AG09309 (cell line): ENCODE measurements at places on chromosomes 1 and 21.

DNA sequence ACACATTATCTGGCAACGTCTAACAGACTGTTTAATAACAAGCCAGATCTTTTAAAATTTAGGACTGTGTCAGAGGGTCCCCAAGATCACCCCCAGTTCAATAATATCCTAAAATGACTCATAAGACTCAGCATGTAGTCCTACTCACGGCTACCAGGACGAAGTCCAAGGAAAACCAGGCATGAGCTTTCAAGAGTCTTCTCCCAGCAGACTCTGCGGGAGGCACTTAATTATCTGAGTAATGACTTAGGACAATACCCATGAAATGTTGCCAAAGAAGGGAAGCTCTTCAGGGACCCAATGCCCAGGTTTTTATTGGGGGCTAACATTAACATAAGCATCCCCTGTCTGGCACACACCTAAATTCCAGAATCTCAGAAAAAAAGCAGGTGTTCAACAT is 7.0 kb downstream of the HFM1 start:
- no peak for DNase-seq

DNA sequence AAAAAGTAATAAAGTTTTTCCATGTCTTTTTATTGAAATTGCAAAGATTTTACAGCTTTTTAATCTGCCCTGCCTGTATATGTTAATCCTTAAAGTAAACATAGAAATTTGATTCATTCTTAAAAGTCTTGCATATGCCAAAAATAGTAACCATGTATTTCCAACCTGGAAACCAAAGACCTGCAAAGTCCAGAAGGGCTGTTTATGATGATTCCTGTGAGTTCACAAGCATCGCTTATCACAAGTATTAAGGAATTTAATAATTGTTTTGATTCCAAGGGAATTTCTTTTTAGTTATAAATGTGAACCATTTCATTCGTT is 199.1 kb downstream of the PTPRC start:
- DNase-seq: no peak

DNA sequence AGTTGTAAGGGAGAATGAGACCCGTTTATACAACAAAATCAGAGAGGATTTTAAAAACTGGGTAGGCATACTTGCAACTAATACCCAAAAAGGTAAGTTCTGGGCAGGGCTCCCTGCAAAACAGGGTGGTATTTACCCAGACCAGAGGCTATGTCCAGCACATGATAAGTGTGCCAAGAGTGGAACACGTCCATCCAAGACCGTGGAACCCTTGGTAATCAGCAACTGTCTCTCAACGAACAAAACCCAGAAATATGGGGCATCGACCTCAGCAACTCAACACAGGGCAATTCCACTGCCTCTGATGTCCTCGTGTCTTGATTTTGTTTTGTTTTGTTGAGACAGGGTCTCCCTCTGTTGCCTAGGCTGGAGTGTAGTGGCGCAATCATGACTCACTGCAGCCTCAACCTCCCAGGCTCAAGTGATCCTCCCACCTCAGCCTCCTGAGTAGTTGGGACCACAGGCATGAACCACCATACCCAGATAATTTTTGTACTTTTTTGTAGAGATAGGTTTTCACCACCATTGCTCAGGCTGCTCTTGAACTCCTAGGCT is 26.7 kb upstream of the MX1 start:
- DNase-seq: no peak

- DNase-seq: no peak
Measured at GRCh38 chr1:178643349-178643748, 81.7 kb upstream of the RALGPS2 start.

DNA sequence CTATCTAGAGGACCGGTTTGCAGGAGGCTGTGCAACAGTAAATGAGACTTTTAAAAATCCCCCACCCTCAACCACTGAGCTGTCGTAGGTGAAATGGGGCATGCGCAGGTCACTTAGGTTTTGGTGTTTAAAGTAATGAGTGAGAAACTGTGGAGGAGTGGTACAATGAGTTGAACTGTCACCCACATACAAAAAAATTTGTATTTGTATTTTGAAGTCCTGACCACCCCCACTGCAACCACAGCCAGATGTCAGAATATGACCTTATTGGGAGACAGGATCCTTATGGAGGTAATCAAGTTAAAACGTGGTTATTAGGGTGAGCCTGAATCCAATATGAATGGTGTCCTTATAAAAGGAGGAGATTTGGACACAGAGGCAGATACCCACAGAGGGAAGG is 1.6 kb upstream of the IRF6 start:
- DNase-seq: no peak

- DNase-seq: no peak
Measured at GRCh38 chr1:85447006-85447943, 17.7 kb downstream of the DDAH1 start.

DNA sequence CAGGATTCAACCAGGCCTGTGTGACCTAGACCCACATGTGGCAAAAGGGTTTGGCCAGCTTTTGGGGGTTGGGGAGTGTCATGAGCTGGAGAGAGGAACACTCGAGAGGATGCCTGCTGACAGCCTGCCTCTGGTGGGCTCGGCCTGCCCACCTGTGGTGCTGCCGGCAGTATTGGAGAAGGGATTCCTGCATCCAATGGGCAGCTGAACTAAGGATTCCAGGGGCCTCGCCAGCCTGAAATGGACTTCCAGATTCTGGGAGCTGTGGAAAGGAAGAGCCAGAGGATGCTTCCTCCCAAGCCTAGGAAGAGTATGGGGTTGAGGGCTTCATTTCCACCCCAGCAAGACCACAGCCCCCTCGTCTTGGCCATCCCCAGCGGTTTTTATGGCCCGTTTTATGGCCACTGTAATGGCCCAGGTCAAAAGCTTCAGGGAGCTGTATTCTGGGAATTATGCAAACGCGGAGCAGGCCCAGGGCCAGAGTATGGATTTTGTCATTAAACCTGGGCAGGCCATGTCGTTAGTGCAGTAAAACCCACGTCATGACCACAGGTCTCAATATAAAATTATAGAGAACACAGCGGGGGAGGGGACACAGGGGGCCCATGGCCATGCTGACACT is 63.6 kb downstream of the TMEM53 start:
- DNase-seq: no peak

GRCh38 chr1:44684525-44684924 is 10.0 kb downstream of the ARMH1 start:
- DNase-seq: no peak

GRCh38 chr1:178262120-178262500 is 168.2 kb downstream of the RASAL2 start:
- no peak for DNase-seq

DNA sequence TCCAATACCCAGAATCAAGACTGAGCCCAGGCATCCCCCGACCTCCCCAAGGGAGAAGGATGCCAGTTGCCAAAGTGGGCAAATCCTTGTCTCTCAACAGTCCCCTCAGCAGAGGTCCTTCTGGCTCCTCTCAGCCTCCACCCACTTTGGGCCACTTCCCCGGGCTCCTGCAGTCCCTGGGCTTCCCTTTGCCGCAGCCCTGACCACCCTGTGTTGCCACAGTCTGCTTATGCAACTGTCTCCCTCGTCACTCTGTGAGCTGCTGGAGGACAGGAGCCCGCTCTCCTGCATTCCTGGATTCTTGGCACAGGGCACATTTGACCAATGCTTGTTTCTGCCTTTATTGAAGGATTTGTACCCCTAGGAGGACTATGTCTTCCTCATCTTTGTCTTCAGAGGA is 2.9 kb upstream of the LRP8 start:
- DNase-seq: no peak

DNA sequence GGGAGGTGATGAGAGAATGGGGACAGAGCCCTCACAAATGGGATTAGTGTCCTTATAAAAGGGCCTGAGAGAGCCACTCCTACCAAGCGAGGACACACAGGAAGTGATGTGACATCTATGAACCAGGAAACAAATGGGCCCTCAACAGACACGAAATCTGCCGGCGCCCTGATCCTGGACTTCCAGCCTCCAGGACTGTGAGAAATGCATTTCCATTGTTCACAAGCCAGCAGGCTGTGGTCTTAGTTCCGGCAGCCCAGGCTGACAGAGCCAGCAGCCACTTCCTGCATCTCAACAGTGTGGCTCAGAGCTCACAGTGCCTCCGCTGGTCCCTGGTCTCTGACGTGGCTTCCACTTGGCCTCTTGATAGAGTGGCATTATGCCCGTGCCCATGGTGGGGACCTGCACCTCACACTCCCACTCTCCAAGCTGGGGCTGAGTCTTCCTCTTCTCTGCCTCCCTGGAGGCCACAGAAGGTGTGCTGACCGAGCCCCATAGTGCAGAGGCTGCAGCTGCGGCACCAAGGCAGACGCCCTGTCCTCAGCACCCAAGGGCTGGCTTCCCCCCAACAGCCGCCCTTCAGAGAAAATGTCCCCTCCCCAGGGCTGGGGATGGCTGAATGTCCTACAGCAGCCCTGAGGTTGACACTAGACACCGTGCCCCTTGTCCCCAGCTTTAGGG is 44.9 kb downstream of the ACOT7 start:
- DNase-seq: no peak

DNA sequence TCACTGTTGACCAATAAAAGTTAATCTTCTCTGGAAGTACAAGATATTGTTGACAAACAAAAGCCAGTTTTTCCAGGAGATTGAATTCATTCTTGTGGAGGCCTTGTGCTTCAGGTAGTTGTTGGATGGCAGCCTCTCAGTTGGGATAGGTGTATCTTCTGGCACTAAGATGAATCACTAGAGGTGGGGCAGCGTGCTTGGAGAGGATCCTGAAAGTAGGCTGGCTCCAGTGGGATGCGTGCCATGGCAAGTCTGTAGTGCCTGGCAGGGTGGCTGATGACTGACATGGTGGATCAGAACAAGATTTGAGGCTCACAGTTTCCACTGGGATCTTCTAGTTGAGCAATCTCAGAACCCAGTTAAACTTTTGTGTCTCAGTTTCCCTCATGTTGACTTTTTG is 2.4 kb downstream of the VPS13D start:
- DNase-seq: no peak

- no peak for DNase-seq
Measured at GRCh38 chr1:25743164-25744139, 56.5 kb upstream of the SELENON start.

DNA sequence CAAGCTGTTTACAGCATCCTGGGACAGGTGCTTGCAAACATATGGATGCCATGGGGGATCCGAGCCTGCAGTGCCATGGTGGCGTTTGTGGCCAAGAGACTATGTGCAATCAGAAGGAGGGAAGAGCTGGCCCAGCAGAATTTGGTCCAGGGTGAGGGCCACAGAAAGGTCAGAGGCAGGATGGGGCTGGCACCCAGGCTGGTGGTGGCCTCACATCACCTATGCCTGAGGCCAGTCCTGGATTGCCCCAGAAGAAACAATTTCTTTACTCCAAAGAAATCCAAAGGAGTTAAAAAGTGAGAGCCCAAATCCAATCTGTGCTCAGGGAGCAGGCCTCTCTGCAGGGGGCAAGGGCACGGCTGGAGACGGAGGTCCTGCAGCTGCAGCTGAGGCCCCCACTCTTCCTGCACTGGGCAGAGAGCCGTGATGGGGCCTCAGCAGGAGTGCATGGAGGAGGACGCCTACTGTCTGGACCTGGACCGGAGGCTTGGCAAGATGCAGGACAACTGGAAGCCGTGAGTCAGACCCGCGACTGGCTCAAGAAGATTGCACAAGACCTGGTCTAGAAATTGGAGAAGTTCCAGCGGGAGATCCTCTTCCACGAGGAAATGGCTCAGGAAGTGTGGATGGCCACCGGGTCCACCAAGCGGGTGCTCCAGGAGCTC is 163.5 kb downstream of the RYR2 start:
- no peak for DNase-seq

GRCh38 chr21:29418813-29419212 is 120.1 kb downstream of the BACH1 start:
- DNase-seq: no peak

GRCh38 chr1:21659099-21659923 is 9.8 kb downstream of the RAP1GAP start:
- no peak for DNase-seq

DNA sequence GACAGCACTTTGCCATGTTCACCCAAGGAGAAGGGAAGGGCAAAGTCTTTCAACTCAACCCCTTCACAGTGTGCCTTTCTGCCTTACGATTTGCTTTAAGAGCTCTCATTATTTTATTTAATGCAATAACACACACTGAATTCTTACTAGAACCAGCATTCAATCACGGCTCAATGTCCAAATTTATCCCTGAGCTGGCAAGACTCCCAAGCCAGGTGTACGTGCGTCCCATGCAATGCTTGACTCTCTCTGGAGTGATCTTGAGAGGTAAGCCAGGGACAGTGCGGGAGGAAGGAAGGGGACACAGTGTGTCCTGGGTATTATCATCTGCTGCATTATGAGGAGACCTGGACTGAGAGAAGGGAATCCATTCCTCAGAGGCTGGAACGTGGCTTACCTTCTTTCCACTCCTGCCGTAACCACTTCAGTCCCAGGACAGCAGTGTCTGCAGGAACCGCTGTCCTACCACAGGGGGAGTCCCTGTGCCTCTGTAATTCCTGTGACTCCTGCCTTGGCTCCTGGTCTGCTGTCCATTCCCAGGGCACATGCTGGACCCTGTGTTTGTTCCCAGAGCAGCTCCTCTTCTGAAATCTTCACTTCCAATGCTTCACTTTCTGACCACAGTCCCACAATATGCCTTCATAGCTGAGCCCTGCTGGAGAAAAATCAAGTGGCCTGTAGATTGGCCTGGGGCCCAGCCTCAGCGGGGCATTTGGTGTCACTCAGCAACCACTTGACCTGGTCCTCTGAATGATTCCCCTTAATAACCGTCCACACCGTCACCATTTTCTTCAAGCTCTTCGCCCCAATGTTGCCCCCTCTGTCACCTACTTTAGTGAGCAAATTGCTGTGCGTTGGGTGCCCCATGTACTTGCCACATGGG is 28.6 kb upstream of the STUM start:
- DNase-seq: no peak

- DNase-seq: no peak
Measured at GRCh38 chr1:18045203-18045602, 62.4 kb upstream of the IGSF21 start.

GRCh38 chr1:248786156-248786555 is 30.6 kb upstream of the LYPD8 start:
- no peak for DNase-seq

DNA sequence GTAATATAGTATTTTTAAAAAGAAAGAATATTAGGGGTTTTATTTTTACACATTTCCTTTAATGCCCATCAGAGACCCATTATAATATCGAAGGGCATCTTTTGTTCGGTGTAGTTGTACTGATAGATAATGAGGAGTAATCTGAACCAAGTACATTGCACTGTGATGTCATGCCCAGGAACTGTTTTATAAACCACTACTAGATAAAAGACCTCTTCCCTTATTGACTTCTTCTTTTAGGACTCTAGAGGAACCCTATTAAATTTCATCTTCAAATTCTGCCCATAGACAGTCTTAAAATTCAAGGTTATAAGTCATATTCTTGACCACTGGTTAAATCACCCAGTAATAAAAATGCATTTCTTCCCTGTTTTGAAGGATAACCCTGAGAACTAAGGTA is 206.5 kb downstream of the NRIP1 start:
- DNase-seq: no peak

DNA sequence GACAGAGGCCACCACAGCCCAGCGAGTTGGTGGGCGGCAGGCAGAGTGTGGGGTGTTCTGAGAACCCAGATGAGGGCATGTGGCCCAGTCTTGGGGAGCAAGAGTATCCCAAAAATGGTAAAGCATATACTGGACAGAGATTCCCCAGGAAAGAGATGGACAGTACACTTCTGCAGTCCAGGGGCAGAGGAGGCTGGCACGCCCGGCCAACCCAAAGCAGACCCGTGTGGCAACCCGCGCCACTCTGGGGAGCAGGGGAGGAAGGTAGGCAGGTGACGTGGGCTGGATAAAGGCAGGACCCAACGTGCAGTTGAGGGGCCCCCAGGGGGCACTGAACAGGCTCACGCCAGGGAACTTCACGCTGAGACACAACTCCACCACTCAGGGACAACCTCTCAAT is 46.4 kb upstream of the RIPK4 start:
- no peak for DNase-seq
